ENCODE measurements at places on chromosomes 3 and 15.

DNA sequence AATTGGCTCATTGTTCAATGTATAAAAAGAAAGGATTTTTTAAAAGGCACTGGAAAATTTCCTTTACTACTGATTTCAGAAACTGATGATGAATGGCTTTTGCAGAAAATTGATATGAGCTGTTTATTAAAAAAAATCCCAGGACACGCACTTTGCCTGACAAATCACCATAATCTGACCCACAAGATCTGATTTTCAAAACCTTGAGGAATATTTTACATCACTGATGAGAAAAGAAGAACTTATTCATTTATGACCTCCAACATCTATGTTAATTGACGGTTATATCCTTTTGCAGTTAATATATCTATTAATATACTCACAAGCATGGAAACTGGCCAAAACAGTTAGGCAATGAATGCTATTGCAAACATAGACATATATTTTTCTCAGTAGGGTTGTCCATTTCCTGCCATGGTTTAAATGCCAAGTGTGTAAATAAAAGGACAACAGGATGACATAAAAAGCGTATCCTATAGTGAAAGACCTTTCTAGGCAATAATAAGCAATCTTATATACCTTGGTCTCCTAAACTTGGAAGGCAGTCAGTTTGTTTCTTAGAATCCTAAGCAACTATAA is 109.7 kb upstream of the SLC7A14 start:
- DNase-seq: no peak

GRCh38 chr3:38119821-38120692 is 16.9 kb downstream of the ACAA1 start:
- no peak for DNase-seq

DNA sequence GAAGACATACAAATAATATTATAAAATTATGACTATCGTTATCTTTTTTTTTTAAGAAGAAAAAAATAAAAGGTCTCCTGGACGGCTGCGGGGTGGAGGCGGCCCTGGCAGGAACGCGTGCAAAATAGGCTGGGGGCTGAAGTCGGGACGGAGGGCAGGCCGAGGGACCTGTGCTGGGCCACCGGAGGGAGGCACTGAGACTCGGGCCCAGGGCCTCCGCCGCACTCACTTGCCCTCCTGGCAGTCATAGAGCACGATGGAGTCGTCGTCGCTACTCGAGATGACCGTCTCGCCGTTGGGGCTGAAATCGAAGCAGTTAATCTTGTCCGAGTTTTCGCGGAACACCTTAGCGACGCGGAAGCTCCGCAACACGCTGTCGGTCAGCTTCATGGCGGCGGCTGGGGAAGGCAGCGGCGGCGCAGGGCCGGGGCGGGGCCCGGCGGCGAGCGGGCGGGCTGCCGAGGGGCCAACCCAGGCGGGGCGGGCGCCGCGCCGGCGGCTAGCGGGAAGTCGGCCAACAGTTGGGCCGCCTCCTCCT is 408 bp downstream of the WDR82 start:
- peak; percentile 42 for DNase-seq

DNA sequence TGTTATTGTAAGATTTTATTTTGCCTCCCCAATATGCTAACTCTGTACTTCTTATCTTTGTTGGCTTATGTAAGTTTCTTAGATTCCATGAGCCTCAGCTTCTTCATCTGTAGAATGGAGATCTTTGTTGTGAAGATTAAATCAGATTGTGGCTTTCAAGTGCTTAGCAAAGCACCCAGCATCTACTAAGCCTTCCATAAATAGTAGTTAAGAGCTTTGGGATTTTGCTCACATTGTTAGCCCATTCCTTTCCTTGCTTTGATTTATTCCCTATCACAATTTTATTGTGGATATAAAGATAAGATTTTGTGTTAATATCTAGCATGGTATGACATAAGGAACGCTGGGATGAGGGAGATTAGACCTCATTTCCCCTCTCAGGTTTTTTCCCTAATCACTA is 501.4 kb downstream of the PYDC2 start:
- DNase-seq: no peak

- DNase-seq: no peak
Observed at GRCh38 chr15:36961956-36962355, 138.4 kb downstream of the MEIS2 start.
